Activated T-helper 17 cell treated with anti-CD3 and anti-CD28 coated beads, Interleukin-2, amount 50 U/mL, for 72 hours (primary cell): ENCODE measurements at places on chromosomes 1 and 21.

- ATAC-seq, result peak; percentile 34
Observed at GRCh38 chr1:31981972-31982371, 31.7 kb upstream of the KHDRBS1 start.

DNA sequence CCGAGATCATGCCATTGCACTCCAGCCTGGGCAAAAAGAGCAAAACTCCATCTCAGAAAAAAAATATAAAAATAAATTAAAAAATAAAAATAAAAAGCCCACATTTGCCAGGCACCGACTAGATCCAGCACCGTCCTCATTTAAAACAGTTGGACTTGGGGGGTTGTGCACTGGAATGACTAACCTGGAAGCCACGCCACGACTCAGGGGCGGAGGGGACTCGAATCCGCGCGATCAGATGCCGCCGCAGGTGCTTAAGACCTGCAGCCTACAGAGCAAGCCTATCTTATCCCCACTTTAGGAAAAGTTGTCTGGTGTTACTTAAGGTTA lies 38.5 kb downstream of the ZBTB8OS start:
- no peak for ATAC-seq

GRCh38 chr1:178075333-178075732 lies 18.6 kb upstream of the RASAL2 start:
- ATAC-seq, result no peak

- no peak for ATAC-seq
Observed at GRCh38 chr1:53063744-53064515, 1.9 kb downstream of the PODN start.

- no peak for ATAC-seq
Observed at GRCh38 chr1:192811594-192812239, 2.9 kb downstream of the RGS2 start.

DNA sequence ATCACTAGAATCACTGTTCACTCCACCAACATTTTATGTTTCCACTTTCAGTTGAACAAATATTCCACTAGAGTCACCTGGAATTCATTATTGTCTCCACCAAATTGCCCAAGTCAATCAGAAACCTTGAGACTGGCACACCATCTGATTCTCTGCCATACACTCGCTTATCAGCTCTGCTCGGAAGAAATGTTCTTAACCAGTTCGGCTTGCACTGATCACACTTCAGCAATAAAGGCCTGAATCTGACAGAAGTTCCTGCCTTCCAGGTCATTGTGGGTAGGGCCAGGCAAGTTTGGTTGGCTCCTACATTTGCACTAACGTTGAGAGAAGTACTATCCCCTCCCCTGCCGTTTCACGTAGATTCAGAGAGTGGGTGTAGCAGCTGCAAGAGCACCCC lies 10.0 kb downstream of the TPM3 start:
- no peak for ATAC-seq

- no peak for ATAC-seq
Observed at GRCh38 chr1:167305706-167306277, 85.1 kb downstream of the POU2F1 start.
